ENCODE measurements at places on chromosomes 2 and 18. TPM values are rescaled to one million over a fixed set of nuclear protein-coding genes. Genes with fewer than 3 reads are reported as not detected.

The CDH19 gene
- 0.24 TPM for total RNA-seq

The RGPD3 gene
- 0.04 TPM for total RNA-seq

The PCARE gene
- total RNA-seq, result 0.08 TPM

The FOXI3 gene
- total RNA-seq, result not detected

The STARD6 gene
- total RNA-seq, result not detected

The AP1S3 gene
- 20.8 TPM for total RNA-seq

The LYG2 gene
- not detected for total RNA-seq

The RBKS gene
- 4.5 TPM for total RNA-seq

The QPCT gene
- 5.9 TPM for total RNA-seq

The UGT1A5 gene
- 0.68 TPM for total RNA-seq

The PRPF40A gene
- 73.6 TPM for total RNA-seq

The CHPF gene
- 27.1 TPM for total RNA-seq

The MROH2A gene
- 0.52 TPM for total RNA-seq

The AGXT gene
- not detected for total RNA-seq
